ENCODE measurements at places on chromosomes 3 and 15. TPM values are rescaled to one million over a fixed set of nuclear protein-coding genes. Genes with fewer than 3 reads are reported as not detected.

SEMA6D gene
- 21.0 TPM for total RNA-seq

GCSAM gene
- total RNA-seq: not detected

BCL2A1 gene
- 2.6 TPM for total RNA-seq

CLDN1 gene
- total RNA-seq: 12.4 TPM

SCG5 gene
- total RNA-seq: 24.4 TPM

GPR176 gene
- total RNA-seq: 47.6 TPM

IRAK2 gene
- total RNA-seq: 4.2 TPM

COL8A1 gene
- 40.2 TPM for total RNA-seq

All from epithelial cell of alveolus of lung (primary cell).